ENCODE measurements at places on chromosomes 6 and 20. TPM values are rescaled to one million over a fixed set of nuclear protein-coding genes. Genes with fewer than 3 reads are reported as not detected.

DNA sequence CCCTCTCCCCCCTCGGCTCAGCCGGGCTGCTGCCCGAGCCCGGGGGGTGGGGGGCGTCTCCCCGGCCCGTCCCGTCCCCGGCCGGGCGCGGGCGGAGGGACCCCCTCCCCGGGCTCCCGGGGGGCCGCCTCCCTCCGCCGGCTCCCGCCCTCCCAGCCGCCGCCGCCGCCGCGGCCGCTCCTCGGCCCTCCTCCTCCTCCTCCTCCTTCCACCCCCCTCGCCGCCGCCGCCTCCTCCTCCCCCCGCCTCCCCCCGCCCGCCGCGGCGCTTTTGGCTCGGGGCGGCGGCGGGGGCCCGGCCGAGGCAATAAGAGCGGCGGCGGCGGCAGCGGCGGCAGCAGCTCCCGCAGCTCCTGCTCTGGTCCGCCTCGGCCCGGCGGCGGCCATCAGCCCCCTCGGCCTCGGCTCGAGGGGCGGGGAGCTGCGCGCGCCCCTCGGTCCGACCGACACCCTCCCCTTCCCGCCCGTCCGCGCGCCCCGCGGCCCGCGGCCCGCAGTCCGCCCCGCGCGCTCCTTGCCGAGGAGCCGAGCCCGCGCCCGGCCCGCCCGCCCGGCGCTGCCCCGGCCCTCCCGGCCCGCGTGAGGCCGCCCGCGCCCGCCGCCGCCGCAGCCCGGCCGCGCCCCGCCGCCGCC is 38.7 kb downstream of the GNAS start:
- DNase-seq: peak; percentile 80
- H3K4me3 ChIP-seq: peak overlapping the region; percentile 76
- peak overlapping the region; percentile 77 for H3K27ac ChIP-seq
- H3K36me3 ChIP-seq: peaks cover 18% of the 10 kb centered on the region

- H3K4me1 ChIP-seq: peaks cover 77% of the 10 kb centered on the region
- no peak for DNase-seq
- H3K36me3 ChIP-seq: peaks cover 58% of the 10 kb centered on the region
- H3K4me3 ChIP-seq: peak overlapping the region; percentile 94
- H3K27me3 ChIP-seq: no peaks in the 10 kb centered on the region
Measured at GRCh38 chr6:29726001-29726400, 2.8 kb downstream of the HLA-F start.

GRCh38 chr6:26501482-26501986 is 1.4 kb downstream of the BTN1A1 start:
- DNase-seq: peak; percentile 37
- H3K36me3 ChIP-seq: no peaks in the 10 kb centered on the region
- H3K4me1 ChIP-seq: peaks cover 25% of the 10 kb centered on the region
- H3K27me3 ChIP-seq: peaks cover 2% of the 10 kb centered on the region

DNA sequence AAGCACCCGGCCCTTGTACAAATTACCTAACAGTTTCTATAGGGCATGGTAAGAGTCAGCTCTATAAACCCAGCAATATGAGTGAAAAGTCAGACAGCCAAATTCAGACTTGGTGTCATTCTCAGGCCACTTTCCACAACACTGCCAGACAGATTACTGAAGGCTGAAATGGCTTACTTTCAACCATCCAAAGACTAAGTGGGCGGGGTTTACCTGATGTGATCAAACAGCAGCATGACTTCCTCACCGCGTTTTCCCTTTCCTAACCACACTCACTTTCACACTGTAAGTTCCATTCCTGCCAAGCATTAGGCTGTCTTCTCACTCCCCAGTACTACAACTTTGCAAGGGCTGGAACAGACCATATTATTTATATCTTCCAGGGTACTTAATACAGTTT is 85.9 kb downstream of the SMLR1 start:
- H3K27ac ChIP-seq: no peak overlapping the region
- no peaks in the 10 kb centered on the region for H3K27me3 ChIP-seq
- no peak for DNase-seq
- H3K4me1 ChIP-seq: peaks cover 16% of the 10 kb centered on the region

Gene PREX1
- total RNA-seq: 65.0 TPM

DNA sequence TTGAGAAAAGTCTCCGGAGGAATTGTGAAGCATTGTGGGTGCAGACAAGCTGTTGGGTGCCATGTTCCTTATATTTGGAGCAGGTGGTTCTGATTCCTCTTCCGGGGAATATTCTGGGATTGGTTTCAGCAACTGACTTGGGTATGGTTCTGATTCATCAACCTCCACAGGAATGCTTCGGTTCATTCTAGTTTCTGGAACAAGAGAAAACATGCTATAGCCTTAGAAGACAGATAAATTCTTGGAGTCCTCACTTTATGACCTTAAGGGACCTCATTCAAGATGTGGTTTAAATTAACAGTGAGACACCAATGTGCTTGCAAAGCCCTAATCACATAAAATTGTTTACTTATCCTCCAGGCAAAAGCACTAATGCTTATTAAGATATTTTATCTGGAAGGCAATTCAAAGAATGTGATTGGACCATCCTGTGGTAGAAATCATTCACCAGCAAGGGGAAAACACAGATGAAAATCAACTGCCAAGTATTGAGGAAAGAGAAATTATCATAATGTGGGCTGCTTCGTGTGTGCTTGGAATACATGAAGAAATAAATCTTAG is 13.7 kb downstream of the TRAF3IP2 start:
- H3K27me3 ChIP-seq: no peaks in the 10 kb centered on the region
- H3K4me1 ChIP-seq: peaks cover 16% of the 10 kb centered on the region
- H3K27ac ChIP-seq: no peak overlapping the region
- no peak overlapping the region for H3K4me3 ChIP-seq
- no peak for DNase-seq

GRCh38 chr6:151617539-151617938 is 123.7 kb downstream of the CCDC170 start:
- no peak overlapping the region for H3K27ac ChIP-seq
- no peaks in the 10 kb centered on the region for H3K36me3 ChIP-seq
- H3K4me1 ChIP-seq: no peaks in the 10 kb centered on the region
- no peak for DNase-seq
- H3K4me3 ChIP-seq: no peak overlapping the region

- peaks cover 11% of the 10 kb centered on the region for H3K27me3 ChIP-seq
- peaks cover 17% of the 10 kb centered on the region for H3K4me1 ChIP-seq
- H3K27ac ChIP-seq: no peak overlapping the region
- H3K36me3 ChIP-seq: no peaks in the 10 kb centered on the region
- no peak for DNase-seq
Measured at GRCh38 chr6:29653452-29654038, 3.3 kb upstream of the MOG start.

GRCh38 chr6:17250237-17250636 is 30.9 kb upstream of the RBM24 start:
- H3K27ac ChIP-seq: no peak overlapping the region
- no peak for DNase-seq
- no peak overlapping the region for H3K4me3 ChIP-seq
- H3K36me3 ChIP-seq: no peaks in the 10 kb centered on the region
- peaks cover 8% of the 10 kb centered on the region for H3K27me3 ChIP-seq
- H3K4me1 ChIP-seq: no peaks in the 10 kb centered on the region

Gene BACH2
- total RNA-seq: 79.6 TPM

DNA sequence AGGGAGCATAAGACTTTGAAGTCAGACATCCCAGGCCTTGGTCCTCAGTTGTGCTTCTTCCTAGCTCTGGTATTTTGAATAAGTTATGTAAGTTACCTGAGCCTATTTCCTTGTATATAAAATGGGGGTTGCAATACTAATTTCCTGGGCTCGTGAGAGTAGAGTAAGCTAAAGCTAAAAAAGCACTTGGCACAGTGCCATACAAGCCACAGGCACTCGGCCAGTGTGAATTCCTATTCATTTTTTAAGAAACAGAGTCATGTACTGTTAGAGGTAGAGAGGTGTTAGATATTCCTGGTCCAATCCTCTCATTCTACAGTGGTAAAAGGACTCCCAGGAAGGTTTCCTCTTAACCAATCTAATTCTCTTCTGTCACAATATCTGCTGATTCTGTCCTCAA is 79.6 kb upstream of the EPB41L1 start:
- H3K27me3 ChIP-seq: peaks cover 20% of the 10 kb centered on the region
- no peak overlapping the region for H3K27ac ChIP-seq
- H3K4me1 ChIP-seq: no peaks in the 10 kb centered on the region
- no peaks in the 10 kb centered on the region for H3K36me3 ChIP-seq

DNA sequence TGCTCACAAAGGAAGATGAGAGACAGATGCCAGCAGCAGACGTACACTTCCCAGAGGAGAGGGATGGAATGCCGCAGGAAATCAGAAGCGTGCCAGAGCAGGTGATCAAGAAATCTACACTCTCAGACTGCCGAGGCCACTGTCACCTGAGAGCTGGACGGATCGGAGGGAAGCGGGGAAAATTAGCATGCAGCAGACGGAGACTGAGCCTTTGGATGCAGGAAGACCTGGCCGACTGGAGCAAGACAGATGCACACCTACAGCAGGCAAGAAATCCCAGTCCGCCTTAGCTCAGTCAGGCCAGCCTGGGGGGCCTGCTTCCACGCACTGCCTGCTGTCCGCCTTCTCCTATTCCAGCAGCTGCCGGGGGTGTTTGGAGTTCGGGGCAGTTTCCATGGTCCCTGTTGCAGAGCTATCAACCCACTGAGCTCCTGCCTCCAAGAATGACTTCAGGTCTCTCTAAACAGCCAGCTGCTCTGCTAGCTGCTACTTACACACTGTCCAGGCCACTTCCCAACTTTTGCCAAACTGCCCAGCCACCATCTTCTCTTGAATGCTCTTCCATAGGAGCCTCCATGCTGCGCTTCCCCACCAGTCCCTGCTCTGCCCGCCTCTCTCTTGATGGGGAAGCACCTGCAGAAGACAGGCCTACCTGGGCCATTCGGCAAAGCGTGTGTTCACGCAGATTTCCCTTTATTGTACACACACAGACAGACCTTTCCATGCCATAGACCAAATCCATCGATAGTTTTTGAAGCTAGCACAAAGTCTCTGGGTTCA is 368.5 kb downstream of the ZFAND3 start:
- no peaks in the 10 kb centered on the region for H3K27me3 ChIP-seq
- no peak for DNase-seq
- peaks cover 42% of the 10 kb centered on the region for H3K36me3 ChIP-seq

GRCh38 chr6:77762386-77762785 is 109.5 kb downstream of the MEI4 start:
- no peak for DNase-seq
- H3K4me1 ChIP-seq: no peaks in the 10 kb centered on the region
- no peak overlapping the region for H3K27ac ChIP-seq
- no peaks in the 10 kb centered on the region for H3K27me3 ChIP-seq
- H3K36me3 ChIP-seq: no peaks in the 10 kb centered on the region

Gene AURKA
- total RNA-seq: 3.8 TPM

- no peak overlapping the region for H3K27ac ChIP-seq
- H3K4me1 ChIP-seq: peaks cover 30% of the 10 kb centered on the region
- H3K27me3 ChIP-seq: no peaks in the 10 kb centered on the region
- H3K36me3 ChIP-seq: peaks cover 9% of the 10 kb centered on the region
- DNase-seq: no peak
Measured at GRCh38 chr20:58459058-58459750, 56.0 kb downstream of the APCDD1L start.

GRCh38 chr6:169064194-169064593 is 189.5 kb downstream of the THBS2 start:
- DNase-seq: no peak
- H3K27ac ChIP-seq: no peak overlapping the region
- no peak overlapping the region for H3K4me3 ChIP-seq

Gene CASP8AP2
- total RNA-seq: 17.8 TPM

- H3K4me3 ChIP-seq: no peak overlapping the region
- no peak for DNase-seq
- H3K36me3 ChIP-seq: no peaks in the 10 kb centered on the region
- H3K27me3 ChIP-seq: no peaks in the 10 kb centered on the region
Measured at GRCh38 chr20:48841196-48841874, 13.5 kb upstream of the PREX1 start.

GRCh38 chr6:101806241-101806640 is 412.7 kb downstream of the GRIK2 start:
- H3K27me3 ChIP-seq: no peaks in the 10 kb centered on the region
- no peak overlapping the region for H3K4me3 ChIP-seq
- no peaks in the 10 kb centered on the region for H3K4me1 ChIP-seq
- H3K27ac ChIP-seq: no peak overlapping the region
- no peak for DNase-seq

Gene SOBP
- total RNA-seq: 1.1 TPM

Gene ULBP1
- 1.9 TPM for total RNA-seq

GRCh38 chr6:45445749-45446549 is 68.2 kb upstream of the SUPT3H start:
- H3K27ac ChIP-seq: no peak overlapping the region
- DNase-seq: no peak
- no peaks in the 10 kb centered on the region for H3K4me1 ChIP-seq
- H3K36me3 ChIP-seq: no peaks in the 10 kb centered on the region
- H3K4me3 ChIP-seq: no peak overlapping the region

DNA sequence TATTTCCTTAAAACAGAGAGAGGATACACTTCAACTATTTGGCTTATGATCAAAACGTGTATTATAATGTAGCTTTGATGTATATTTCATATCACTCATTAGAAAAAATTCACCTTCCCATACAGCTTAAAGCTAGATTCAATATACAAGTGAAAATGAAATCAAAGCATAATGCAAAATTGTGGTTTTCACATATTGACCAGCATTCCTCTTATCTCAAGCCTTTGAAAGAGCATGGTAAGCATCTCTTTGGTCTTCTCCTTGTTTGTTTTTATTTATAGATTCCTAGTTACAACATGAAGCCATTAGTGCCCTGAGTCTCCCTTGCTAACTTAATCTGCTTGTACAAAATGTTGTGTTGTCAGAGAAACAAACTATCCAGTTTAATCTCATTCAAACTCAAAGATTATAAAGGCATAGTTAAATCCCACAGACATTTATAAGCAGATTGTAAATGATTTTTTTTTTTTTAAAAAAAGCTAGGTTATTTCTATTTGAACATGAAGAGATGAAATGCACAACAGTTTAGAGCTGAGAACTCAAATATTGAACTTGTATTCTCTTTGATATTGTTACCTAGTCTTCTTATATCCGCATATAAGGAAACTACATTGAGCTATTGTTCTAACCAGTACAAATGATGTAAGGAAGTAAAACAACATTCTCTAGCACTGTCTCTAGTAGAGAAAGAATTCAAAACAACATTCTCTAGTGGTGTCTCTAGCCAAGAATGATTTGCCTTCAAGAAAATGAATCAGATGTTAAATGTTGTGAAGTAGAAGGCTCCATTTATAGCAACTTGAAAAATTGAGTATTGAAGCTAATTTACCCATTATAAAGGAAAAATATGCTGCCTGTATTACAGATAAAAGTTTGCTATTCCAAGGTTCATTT is 31.2 kb upstream of the SMIM28 start:
- H3K36me3 ChIP-seq: no peaks in the 10 kb centered on the region
- DNase-seq: no peak
- H3K4me1 ChIP-seq: peaks cover 3% of the 10 kb centered on the region
- H3K4me3 ChIP-seq: no peak overlapping the region

DNA sequence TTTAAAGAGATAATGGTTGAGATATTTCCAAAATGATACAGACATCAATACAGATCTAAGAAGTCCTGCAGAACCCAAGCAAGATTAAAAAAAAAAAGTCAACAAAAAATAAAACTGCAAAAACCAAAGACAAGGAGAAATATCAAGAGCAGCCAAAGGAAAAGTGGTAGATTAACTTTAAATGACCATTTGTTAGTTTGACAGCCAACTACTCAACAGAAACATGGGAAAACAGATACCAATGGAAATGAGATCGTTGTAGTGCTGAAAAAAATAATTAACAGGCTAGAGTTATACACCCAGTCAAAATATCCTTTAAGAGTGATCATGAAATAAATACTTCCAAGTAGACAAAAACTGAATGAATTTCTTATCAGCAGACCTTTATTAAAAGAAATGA is 10.5 kb upstream of the APMAP start:
- H3K27me3 ChIP-seq: no peaks in the 10 kb centered on the region
- no peaks in the 10 kb centered on the region for H3K4me1 ChIP-seq
- H3K36me3 ChIP-seq: peaks cover 56% of the 10 kb centered on the region
- no peak for DNase-seq

- DNase-seq: no peak
- H3K4me3 ChIP-seq: no peak overlapping the region
- peaks cover 10% of the 10 kb centered on the region for H3K27me3 ChIP-seq
- no peaks in the 10 kb centered on the region for H3K36me3 ChIP-seq
- H3K27ac ChIP-seq: no peak overlapping the region
- H3K4me1 ChIP-seq: no peaks in the 10 kb centered on the region
Measured at GRCh38 chr6:129440691-129441090, 269.3 kb downstream of the ARHGAP18 start.

Measured in activated B cell treated with CpG ODN at 0.5 μM for 24 hours (primary cell).